ENCODE measurements at places on chromosomes 1 and 21. TPM values are rescaled to one million over a fixed set of nuclear protein-coding genes. Genes with fewer than 3 reads are reported as not detected.

Gene LAX1
- total RNA-seq: 0.19 TPM

Gene TMPRSS15
- total RNA-seq: not detected

GRCh38 chr21:17045214-17045853 is 467.5 kb upstream of the CXADR start:
- DNase-seq: no peak

DNA sequence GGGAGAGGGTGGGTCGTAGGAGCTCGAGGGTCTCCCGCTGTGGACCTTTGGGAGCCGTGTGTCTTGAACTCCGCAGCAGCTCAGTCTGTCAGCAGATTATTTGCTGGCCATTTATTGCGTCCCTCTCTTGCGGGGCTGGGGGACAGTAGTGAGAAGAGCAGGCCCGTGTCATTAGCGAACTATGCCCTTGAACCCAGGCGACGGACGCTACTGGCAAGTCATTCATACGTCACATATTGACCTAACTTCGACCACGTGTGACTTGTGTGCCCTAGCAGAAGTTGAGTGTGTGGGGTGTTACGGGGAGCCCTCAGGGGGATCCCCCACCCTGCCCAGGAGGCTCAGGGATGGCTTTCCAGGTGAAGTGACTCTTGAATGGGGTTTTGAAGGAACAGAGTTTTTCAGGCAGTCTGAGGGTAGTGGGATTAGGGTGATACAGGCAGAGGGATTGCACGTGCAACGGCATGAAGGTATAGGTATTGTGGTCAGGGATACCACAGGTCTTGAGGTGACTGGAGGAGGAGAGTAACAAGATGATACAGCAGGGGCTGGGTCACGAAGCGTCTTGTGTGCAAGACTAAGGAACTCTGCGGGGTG is 13.0 kb downstream of the RCC1 start:
- no peak for DNase-seq

DNA sequence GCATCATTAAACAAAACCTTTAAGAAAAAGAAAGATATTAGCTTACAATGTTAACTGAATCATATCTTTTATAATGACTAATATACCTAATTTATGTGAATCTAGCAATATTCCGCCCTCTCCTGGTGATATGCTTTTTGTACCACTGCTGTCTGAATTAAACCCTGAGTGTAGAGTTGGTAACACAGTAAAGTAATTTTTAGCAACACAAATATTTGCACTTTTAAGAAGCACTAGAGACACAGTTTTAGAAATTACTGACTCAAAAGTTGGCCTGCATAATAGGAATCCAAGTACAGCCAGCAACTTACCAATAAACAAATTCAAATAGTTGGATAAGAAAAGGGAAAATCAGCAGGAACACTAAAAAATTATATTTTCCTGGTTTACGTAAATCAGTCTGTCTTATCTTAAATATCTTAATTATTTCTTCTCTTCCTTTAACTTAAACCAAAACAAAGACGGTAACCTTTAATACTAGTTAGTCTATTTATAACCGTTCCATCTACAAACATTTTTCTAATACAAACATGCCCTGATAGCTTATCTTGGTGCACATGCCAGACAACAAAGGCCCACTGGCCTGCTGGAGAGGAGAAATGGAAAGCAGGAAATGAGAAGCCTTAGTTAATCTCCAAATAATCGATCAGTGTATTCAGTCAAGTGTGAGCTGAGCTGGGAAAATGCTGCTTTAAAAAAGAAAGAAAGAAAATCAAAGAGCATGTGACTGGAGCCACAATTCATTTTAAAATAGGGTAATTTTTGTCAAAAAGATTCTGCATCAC is 246.0 kb downstream of the RERE start:
- DNase-seq: no peak

GRCh38 chr1:210441028-210441427 is 112.3 kb downstream of the HHAT start:
- DNase-seq: no peak

DNA sequence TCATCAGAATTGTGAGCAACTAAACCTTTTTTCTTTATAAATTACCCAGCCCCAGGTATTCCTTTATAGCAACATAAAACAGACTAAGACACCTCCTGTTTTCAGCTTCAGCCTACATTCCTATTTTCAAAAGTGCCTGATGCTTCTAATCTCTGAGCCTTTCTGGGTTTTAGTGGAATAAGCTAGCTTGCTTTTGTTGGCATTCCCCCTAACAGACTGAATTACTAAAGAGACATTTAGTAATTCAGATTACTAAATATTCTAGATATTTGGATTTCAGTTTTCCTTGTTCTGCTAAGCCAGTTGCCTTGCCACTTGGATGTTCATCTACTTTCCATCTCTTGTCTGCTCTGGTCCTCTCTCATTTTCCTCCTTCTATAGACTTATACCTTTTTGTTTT is 10.5 kb upstream of the GNG12 start:
- no peak for DNase-seq

GRCh38 chr1:31614414-31615005 is 3.0 kb upstream of the HCRTR1 start:
- DNase-seq: no peak

- DNase-seq: no peak
Measured at GRCh38 chr1:14347776-14348175, 250.7 kb upstream of the KAZN start.

GRCh38 chr1:219587801-219588561 is 24.9 kb downstream of the ZC3H11B start:
- DNase-seq: no peak
